Stimulated activated CD4-positive, alpha-beta T cell treated with anti-CD3 and anti-CD28 coated beads, Interleukin-1b, Interleukin-23, amount 100 ng/mL, for 1 hour (primary cell): ENCODE measurements at places on chromosomes 1 and 21.

DNA sequence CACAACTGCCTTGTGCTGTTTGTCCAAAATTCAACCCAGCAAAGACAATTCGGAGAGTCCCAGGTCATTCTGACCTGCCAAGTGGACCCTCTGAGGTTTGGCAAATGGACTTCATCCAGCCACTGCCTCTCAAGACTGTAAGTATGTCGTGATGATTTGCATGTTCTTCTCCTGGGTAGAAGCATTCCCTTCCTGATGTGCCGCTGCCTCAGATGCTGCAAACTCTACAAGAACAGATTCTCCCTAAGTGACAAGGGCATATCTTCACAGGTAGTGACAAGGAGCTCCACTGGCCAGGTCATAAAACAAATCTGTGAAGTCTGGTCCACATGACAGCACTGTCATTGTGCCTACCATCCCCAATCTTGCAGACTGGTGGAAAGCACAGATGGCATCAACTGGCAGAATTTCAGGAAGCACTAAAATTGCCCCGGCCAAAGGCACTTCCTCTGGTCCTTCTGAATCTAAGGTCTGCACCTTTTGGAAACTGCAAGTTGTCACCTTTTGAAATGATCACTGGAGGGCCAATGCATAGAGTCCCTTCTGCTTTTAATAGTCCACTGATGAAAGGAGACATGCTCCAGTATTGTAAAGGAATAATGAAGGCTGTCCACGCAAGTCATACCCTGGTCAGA, 27.4 kb downstream of the POFUT2 start:
- no peak for DNase-seq

DNA sequence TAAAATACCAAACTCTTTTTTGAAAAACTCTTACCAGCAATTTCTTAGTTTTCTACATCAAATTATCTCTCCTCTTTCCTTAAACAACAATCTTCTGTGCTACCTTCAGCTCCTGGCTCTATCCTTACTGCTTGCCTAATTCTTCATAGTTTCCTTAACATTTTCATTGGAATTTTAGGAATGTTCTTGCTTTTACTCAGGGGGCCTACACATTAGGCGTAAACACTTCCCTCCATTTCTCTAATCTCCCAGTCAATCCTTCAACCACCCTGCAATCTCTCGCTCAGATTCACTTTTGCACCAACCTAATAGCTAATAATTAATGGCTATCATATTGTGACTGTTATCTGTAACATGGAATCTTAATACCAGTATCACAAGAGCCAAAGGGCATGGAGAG, 50.1 kb downstream of the ADAMTS5 start:
- DNase-seq: no peak

DNA sequence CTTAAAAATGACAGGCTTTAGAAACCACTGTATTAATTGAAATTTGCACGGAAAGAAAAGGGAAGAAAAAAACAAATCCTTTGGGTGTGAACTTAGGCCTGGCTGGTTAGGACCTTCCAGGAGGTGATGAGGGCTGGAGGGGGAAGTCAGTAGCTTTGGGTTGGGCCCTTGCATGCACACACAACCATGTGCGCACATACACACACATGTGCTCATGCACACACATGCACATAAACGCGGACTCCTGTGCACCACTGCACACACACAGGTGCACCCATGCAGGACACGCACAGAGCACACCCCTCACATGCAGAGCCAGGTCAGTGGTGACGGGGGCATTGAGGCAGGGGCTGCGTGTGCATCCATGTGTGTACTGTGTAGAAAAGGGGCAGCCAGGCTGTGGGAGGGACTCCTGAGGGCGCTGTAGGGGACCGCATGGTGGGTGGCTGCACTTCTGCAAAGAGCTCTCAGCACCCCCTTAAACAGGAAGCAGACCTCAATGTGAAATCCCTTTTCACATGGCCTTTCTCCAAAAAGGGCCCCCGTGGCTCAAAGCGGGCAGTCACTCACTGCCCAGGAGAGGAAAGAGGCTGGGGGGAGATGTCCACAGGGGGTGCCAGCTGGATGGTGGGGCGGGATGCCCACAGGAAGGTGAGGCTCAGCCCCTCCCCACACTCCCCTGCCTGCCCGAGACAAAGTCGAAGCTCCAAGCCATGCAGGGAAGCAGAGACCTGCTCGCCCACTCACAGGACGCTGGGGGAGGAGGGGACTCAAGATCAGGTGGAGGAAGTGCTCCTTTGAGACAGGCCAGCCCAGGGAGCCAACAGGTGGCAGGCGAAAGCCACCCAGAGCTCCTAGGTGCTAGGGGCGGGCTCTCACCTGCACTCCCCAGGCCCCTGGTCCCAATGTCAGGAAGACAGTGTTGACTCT, 95.2 kb downstream of the ITPKB start:
- DNase-seq: no peak

GRCh38 chr1:184553845-184554244, 167.0 kb downstream of the C1orf21 start:
- no peak for DNase-seq

- no peak for DNase-seq
Measured at GRCh38 chr1:95287081-95287480, 53.1 kb downstream of the RWDD3 start.
